ENCODE measurements at places on chromosomes 3 and 15. TPM values are rescaled to one million over a fixed set of nuclear protein-coding genes. Genes with fewer than 3 reads are reported as not detected.

Gene MGLL
- total RNA-seq, result 25.8 TPM

DNA sequence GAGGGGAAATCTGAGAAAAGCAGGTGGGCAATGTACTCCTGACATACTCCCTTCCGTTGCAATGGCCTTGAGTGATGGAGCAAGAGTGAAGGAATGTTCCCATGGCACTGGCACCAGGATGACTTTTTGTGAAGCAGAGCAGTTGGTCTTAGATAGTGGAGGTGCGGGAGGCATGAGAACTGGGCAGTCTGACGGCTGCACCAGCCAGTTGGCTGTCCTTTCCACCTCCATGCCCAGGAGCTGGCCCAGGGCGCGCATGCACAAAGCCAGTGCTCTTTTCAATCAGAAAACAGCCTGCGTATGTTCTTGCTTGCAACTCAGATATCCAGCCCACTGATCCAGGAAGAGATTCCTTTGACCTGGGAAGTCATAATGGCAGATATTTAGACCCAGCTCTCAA lies 136.8 kb downstream of the PGPEP1L start:
- no peak for DNase-seq

- DNase-seq, result no peak
These were observed 153.8 kb downstream of the SPATA16 start for GRCh38 chr3:172987273-172987672.

Gene KBTBD8
- 1.6 TPM for total RNA-seq

DNA sequence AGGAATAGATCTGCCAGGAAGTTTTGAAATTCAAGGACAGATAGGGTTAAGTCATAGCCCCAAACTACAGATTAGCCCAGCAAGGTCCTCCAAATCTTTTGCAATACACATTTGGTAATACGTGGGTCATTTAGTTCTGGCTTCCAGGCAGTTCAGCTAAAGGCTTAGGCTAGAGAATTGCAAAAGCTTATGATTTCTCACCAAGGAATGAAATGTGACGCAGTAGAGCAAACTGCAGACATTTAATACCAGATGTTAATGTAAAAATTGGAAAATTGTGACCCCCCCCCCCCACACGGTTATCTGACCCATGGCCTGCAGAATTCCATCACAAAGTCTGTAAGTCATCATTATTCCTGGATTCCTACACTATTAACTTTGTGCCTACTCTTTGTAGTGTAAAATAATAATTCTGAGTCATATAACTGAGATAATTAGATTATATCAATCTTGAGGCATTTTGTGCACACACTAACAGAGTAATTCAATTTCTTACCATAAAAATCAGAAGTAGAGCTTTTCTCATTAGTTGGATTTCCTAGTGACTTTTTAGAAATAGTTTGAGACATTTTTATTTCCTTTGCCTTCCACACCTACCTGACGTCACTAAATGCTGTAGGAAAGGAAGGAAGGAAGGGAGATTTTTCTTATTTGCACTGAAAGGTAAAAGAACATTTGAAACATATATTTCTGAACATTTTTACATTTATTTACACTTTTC lies 235.2 kb downstream of the DTWD1 start:
- DNase-seq, result no peak

GRCh38 chr3:115165701-115166100 lies 18.6 kb upstream of the ZBTB20 start:
- no peak for DNase-seq

DNA sequence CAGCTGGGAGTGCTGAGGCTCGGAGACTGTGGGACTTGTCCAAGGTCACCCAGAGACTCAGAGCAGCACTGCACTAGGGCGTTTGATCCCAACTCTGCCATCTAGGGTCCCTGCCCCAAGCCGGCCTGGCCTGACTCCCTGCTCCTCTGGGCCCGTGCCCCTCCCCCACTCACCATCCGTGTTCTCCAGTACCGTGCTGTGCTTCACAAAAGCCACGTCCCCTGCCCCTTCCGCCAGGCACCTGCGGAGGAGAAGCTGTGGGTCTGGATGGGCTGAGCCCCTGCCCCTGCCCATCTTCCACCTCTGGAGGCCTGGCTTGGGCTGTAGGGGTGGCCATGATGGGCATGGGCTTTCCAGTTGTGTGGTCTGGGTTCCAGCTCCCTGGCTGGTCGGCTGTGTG lies 8.4 kb downstream of the MELTF start:
- no peak for DNase-seq

Gene ACOX2
- total RNA-seq, result 17.6 TPM

DNA sequence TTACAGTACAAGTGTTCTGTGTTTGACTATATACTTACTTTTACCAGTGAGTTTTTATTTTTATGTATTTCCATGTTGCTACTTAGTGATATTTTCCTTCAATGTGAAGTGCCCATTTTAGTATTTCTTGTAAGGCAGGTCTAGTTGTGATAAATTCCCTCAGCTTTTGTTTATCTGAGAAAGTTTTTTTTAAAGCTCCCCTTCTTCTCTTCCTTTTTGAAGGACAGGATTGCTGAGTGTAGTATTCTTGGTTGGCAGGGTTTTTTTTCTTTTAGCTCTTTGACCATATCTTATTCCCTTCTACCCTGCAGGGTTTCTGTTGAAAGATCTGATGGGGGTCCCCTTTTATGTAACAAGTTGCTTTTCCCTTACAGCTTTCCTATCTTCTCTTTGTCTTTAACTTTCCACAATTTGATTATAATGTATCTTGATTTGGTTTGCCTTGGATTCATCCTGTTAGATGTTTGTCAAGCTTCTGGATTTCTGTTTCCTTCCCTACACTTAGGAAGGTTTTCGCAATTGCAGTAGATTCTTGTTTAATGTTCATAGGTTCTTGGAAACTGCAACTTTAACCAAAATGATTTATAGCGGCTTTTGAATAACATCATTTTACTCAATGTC lies 7.9 kb downstream of the PLAAT1 start:
- DNase-seq, result no peak

DNA sequence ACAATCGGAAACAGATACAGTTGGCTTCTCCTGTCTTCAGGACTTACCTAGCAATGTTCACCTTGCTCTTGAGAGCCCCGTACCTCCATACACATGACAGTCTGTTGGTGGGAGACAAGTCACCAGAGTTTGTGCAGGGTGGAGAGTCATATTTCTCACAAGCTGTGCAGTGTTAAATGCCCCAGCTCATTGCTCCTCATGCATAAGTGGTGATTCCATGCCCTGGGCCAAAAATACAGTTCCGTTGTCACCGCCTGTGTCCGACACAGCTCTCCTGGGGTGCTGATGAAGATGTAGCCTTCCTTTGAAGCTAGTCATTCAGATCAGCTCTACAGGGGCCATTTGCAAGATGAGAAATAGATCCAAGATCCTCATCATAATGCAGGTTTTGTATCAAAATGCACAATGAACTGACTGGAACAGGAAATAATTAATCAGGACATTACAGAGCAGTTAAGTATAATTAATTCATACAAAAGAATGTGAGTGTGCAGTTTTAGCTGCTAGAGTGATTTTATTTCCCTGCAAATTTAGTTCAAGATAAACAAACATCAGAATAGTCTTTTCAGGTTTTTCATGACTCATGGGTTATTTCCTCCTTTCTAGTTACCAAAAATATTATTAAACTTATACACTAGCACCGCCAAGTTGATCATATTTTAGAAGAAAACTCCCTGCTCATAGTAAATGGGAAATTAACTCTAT lies 66.5 kb downstream of the CD47 start:
- no peak for DNase-seq

DNA sequence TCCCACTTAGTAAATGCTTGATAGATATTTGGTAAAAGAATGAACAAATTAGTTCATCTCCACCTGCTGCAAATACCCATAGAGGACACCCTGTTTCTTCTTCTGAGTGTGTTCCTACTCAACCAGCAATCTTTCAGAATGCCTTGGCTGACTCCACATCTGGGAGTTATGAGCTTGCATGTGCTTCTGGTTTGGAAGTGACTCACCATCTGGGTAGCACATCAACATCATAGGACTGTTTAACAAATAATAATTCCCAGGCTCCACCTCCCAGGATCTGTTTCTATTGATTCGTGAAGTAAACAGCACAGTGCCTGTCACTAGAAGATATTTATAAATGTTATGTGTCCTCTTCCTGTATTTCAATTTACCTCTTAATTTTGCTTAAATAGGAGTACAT lies 580.1 kb downstream of the ROBO2 start:
- no peak for DNase-seq

Gene MYNN
- 18.7 TPM for total RNA-seq

- DNase-seq, result no peak
These were observed 50.3 kb downstream of the ZMAT3 start for GRCh38 chr3:179021119-179021903.

All from breast epithelium (tissue), 4 donors.